ENCODE measurements at places on chromosomes 16 and 17.

- peak; percentile 35 for DNase-seq
Observed at GRCh38 chr17:4947411-4948165, 742 bp downstream of the PFN1 start.

DNA sequence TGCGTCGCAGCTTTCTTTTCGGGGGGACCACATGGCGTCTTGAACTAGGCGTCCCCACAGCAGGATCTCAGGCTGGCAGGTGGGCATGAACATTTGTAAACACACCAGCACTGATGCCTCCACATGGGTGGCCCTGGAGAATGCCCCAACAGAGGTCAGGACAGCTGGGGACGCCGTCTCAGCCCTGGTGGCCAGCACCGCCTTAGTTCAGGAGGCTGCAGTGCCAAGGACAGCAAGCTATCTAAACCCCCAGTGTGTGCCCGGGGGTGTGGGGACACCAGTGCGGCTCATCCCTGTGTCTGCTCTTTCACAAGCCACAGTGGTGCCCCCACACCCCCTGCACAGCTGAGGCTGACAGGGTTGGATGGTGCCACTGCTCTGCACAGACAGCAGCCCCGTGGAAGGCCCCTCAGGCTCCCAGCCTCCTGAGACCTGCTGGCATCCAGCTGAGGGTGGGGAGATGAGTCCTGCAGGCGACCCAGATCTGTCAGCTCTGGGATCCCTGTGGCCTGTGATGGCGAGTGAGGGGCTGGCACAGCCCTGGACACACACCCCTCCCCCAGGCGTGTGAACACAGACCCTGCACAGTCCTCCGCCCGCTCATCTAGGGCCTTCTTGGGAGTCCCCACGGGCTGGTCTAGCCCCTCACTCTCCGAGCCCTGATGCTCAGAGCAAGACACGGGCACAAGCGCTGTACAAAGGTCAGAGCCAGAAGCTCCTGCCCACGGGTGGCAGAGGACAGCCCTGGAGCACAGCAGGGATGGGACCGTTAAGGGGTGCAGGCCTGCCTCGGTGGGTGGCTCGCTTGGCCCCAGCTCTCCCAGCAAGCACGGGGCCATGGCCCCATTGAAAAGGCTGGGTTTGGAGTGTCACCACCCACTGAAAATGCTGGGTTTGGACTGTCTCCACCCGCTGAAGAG, 10.7 kb downstream of the FSCN2 start:
- no peak for DNase-seq

DNA sequence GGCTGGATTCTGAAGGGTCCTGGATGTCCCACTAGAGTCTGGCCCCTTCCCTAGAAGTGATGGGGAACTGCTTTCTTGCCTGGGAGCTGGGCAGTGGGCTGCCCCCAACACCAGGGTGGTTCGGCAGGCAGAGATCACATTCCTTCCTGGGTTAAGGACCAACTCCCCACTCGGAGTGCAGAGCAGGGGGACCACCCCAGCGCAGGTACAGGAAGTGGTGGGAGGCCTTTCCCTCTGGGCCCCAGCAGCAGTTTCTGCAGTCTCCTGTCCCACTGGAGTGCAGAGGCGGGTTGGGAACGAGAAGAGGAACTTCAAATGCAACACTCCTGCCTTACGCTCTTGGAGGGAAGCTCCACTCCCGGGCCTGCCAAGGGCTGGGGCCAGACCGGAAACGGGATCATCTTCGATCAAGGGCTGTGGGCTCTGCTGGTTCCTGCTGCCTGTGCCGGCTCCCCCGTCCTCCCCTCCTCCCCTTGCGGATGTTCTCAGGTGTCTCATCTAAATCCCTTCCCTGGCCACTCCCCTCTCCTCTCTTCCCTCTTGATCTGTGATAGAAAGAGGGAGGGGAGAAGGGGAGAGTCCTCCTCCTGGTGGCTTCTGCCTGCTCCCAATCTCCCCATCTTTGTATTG, 9.0 kb upstream of the NGFR start:
- no peak for DNase-seq

- no peak for DNase-seq
Observed at GRCh38 chr16:82603784-82604411, 22.9 kb upstream of the CDH13 start.

DNA sequence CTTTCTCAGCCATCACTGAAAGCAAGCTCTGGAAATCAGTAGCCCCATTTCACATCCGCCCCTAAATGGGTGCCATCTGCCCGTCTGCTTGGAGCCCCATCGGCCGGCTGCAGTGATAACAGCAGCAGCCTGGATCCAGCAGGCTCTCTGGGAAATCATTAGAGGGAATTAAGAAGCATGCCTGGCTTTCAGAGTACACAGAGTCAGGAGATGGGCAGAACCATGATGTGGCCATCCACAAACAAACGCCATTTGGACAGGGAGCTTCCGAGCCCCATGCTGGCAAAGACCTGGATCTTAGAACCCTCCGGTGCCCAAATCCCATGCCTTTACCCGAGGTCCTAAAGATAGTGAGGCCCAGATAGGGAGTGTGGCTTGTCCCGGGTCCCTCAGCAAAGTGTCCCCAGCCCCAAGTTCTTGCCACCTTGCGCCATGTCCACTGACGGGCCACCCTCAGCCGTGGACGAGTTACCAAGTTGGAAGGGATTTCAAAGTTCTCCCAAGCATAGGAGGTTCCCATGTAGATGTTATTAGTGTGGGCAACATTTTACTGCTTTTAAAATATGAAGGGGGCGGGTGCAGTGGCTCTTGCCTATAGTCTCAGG, 1.0 kb upstream of the LITAF start:
- no peak for DNase-seq

DNA sequence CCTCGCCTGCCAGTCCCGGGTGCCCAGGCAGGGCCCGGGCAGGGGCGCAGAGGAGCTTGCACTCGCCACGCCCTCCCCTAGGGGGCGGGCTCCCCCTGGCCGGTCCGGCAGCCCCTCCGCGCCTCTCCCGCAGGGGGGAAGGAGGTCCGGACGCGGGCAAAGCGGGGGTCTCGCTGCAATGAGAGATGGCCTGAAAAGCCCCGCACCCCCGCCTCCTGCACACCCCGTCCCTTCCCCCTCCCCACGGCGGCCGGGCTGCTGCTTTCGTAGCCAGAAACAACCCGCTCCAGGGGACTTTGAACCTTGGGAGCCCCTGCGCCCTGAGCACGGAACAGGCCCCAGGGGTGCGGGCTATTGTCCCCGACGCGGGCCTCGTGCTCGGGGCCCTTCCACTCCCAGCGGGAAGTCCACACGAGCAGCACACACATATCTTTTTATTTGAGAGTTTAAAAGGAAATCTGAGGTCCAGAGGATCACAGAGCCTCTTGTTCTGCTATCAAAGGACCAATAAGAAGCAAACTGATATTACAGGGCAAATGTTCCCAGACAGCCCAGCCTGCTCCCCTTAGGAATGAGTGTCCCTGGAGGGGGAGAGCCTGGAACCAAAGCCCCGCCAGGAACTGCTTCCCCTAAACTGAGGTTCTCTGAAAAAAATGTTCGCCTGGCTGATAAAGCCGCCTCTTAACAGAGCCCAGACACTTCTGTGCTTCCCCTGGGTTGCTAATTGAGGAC, 5.8 kb upstream of the CBX4 start:
- peak; percentile 42 for DNase-seq

DNA sequence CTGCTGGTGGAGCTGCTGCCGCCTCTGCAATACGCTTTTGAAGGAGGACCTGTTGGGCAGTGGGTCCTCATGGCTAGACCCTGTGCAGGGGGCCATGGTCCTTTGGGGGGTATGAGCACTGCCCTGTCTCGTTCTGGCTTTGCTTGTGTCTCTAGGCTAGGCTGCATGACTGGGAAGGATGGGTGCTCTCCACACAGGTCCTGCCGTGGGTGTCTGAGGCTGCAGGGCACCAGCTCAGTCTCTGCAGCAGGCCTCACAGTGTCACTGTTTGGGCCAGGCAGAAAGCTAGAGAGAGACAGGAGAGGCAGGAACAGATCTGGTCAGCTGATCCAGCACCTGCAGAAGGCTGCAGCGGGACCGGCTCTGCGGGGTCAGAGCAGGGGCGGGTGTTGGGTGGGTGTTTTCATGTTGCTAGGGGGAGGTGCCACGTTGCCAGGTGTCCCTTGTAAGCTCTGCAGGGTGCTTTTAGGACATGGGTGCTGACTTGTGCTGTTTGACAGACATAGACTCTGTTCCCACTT, 111.4 kb downstream of the SNX29 start:
- no peak for DNase-seq
